ENCODE measurements at places on chromosomes 12 and 14.

DNA sequence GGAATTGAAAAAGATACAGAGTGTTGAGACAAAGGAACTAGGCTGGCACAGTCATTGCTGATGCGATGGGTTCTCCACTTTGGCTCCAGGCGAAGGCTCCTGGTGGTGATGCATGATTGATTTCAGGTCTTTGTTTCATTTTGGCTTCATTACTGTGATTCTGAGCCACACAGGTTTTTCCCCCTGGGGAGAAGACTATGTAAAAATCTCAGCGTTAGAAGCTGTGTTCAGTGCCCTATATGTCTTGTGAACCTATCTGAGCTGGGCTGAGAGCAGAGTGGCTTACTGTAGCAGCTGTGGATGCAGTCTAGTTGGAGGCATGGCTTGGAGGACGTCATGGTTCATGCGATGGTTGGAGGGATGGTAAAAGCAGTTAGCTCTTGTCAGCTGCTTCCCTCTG lies 54.0 kb downstream of the GPATCH2L start:
- no peak for DNase-seq

GRCh38 chr12:49261721-49262120 lies 3.2 kb upstream of the TUBA1C start:
- DNase-seq, result no peak

DNA sequence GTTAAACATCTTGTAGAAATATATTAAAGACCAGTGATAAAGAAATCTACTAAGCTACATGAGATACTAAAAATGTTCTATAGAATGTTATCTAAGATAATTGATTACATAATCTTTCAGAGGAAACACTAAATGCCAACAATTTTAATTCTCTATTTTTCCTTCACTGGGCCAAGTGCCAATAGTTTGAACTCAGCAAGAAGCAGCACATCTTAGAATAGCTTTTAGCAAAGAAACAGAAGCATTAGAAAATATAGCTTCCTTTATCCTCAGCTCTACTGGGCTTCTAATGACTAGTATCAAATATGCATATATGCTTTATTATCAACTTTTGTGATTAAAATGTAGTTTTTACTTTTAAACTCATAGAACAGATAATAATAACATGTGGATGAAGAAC lies 461.4 kb upstream of the USP15 start:
- DNase-seq, result no peak

DNA sequence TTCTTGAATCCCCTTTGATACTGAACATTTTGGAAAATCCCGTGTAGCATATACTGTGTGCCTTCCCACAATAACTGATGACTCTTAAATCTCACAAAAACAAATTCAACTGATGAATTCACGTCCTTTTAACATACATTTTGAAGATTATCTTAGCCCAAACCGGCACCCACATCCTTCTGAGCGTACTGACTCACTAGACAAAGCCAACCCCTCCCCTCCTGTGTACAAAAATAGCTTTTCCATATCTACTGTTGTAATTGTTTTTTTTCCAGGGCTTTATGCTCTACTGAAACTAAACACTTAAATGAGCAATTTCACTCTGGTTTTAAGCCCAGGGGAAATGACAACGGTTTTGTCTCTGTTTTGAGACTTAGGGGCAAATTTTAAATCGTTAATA lies 109.4 kb upstream of the ATF7IP start:
- no peak for DNase-seq

- no peak for DNase-seq
Measured at GRCh38 chr12:75657831-75658230, 146.4 kb upstream of the KRR1 start.

DNA sequence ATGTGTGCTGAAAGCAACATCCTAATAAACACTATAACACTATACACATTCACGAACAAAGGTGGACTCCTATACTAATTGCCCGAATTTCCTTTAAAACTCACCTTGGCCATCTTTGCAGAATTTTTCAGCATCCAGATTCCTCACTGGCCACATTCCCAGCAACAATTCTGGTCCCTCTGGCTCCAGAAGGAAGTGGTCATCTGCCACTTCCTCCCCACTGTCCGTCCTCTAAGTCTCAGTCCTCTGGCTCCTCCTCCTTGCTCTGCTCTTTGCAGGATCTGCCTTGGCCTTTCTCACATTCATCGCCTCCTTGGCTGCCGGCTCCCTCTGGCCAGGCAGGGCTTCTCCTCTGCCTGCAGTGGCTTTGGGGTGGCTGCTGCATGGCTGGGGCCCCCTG lies 426.0 kb downstream of the FUT8 start:
- no peak for DNase-seq

- peak; percentile 14 for DNase-seq
Measured at GRCh38 chr12:25130741-25131188, 64.2 kb downstream of the DNAI7 start.

- no peak for DNase-seq
Measured at GRCh38 chr14:105445290-105445689, 25.7 kb downstream of the MTA1 start.

DNA sequence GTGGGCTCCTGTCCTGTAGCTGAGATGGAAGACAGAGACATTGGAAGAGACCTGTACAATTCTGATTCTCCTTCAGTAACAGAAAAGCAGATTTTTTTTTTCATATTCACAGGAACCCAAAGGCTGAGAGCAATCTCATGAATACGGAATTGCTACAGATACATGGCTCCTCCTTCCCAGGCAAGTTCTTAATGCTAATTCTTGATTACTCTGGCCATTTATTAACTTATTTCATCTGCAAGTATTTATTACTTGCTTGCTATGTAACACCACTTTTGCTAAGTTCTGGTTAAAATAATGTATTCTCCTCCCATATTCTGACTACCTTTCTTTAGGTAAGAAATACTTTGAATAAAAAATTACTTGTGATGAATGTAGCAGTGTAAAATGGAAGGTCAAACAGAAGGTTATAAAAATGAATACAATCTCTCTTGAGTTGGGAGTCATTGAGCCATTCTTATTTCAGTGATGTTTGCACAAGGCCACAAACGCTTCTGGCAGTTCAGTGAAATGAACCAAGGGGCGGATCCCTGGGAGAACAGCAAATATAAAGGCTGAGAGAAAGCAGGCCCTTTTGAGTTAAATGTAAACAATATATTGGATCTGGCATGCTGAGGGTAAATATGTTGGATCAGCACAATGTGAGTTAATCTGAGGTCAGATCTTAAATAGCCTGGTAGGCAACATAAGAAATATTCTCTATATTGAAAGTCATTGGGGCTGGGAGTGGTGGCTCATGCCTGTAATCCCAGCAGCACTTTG lies 37.6 kb downstream of the MUCL1 start:
- DNase-seq, result peak; percentile 38

DNA sequence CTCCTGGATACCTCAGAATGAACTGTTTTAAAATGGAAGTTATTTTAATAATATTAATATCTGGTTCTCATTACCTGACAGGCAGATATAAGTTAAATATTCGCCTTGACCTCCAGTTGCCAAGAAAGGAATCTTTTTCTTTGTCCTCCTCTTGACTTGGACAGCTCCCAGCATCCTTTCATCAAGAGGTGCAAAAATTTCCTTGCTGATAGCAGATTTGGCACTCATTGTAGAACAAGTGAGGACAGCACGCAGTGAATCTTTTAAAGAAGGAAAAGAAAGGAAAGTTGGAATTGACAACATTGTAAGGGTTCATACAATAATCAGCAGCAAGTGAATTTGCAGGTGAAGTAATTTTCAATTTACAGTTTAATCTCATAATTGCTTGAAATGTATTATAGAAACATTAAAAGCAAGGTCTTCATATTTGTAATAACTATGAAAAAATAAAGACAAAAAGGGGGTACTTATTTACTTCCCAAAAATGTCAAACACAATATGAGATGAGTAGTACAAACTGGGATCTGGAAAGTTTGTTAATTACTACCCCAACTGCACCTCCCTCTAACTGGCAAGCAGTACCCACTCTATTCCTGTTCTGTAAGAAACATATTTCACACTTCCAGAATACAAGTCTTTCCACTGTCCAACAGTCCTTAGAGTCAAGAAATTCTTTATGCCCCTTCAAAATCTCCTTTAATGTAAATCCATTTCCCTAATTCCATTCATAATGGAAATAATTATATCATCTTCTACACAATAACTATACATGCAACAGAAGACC lies 75.2 kb downstream of the STXBP6 start:
- DNase-seq, result no peak

GRCh38 chr14:36113341-36113740 lies 63.2 kb downstream of the PTCSC3 start:
- DNase-seq, result peak; percentile 29

DNA sequence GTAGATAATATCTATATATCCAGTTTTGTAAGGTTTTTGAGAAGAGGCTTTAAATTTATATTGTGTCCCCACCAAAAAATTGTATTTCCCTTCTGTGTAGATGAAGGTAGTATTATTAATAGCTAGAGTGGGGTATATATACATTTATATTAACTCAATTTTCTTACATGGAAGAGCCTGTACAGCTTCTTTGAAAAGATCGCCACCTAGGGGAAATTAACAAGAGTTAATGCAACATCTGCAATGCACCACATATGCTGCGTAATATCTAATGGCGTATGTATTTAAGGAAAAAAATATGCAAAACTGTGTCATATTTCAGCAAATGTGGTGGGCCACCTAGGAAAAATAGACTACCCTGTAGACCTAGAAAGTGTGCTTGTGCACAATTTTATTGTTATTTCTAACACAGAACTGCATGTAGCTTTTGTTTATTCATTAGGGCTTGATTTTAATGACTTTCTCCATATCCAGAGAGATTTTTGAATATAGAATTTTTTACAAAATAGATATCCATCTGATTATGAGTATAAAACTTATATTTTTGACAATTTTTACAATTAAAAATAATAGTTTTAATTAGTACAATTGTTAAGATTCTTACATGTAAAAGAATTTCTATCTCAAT lies 14.0 kb downstream of the CCER1 start:
- DNase-seq, result peak; percentile 10

- no peak for DNase-seq
Measured at GRCh38 chr12:21849878-21850277, 75.4 kb upstream of the KCNJ8 start.

DNA sequence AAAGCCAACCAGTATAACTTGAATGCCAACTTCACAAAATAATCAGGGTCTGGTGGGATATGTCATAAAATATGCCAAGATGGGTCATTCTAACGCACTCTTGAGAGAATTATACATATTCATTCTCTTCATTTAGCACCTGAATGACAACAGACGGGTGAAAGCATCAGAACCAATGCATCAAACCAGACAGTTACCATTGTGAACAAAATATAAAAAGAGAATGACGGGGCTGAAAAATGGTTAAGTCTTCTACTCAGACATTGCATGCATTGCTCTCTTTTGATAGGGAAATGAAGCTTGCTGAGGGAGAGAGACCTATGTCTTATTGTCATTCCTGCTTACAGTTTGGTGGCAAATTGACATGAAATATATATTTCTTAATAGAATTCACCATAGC lies 702.1 kb downstream of the NOVA1 start:
- DNase-seq, result no peak

- no peak for DNase-seq
Measured at GRCh38 chr14:71692496-71692895, 239.7 kb upstream of the RGS6 start.

DNA sequence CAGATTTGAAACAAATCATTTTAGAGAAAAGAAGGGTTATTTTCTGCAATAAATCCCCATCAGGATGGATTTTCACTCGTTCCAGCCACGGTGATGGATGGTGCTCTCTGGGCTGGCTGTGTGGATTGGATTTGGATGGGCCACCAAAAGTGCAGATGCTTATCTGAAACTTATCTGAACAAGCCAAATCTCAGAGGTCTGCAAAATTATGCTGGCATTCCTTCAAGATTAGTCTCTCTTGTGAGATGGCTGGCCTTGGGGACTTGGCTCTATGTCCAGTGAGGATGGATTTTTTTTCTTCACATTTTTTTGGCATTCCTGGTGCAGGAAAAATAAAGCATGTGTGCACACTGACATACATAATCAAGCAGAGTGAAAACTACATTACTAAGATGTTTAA lies 341.9 kb downstream of the GXYLT1 start:
- no peak for DNase-seq

DNA sequence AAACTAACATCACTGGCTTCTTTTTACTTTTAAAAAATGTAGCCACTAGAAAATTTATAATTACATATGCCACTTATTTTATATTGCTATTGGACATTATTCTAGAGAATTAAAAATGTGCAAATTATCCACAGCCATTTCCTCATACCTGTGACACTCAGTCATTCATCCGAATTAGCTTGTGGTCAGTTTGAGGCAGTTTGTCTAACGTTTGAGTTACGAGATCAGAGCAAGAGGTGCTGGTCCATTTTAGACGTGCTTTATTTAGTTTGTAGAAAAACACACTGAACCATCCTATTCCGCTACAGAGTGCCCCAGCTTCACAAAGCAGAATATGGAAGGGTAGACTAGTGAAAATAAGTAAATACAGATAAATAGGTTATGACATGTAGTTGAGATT lies 513.0 kb downstream of the NRXN3 start:
- DNase-seq, result no peak

DNA sequence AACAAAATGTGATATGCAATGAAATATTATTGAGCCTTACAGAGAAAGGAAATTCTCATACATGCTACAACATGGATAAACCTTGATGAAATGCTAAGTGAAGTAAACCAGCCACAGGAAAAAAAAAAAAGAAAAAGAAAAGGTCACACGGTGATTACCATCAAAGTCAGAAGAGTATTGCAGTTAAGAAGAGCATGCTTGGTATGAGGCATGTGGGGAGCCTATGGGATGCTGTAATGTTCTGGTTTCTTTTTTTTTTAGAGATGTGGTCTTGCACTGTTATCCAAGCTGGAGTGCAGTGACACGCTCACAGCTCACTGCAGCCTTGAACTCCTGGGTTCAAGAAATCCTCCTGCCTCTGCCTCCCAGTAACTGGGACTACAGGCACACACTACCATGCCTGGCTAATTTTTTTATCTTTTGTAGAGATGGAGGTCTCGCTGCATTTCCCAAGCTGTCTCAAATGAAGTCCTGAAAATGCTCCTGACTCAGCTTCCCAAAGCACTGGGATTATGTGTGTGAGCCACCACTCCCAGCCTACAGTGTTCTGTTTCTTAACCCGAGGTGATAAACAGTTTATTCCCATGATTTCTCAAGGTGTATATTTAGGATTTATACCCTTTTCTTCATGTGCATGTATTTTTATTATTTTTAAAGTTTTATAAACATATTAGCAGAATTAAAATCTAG lies 96.2 kb downstream of the SEC23A start:
- DNase-seq, result no peak

- DNase-seq, result no peak
Measured at GRCh38 chr14:61328626-61329262, 7.4 kb downstream of the PRKCH start.

DNA sequence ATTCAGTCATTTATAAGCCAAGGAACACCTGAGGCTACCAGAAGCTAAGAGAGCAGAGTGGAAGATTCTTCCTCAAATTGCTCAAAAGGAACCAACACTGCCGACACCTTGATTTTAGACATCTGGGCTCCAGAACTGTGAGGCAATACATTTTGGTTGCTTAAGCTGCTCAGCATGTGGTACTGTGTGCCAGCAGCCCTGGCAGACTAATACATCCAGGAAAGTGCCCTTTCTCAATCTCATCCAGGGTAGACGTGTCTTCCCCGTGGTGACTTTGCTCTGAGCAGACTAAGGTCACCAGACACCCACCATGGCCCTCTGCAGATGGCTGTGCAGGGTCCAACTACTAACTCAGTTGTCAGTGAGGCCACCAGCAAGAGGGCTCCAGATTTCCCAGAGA lies 122.8 kb downstream of the VRK1 start:
- no peak for DNase-seq

Data from NCI-H1436 (cell line).